HS-5 (cell line): ENCODE measurements at places on chromosomes 4 and X.

GRCh38 chrX:42857766-42858165 lies 79.8 kb upstream of the PPP1R2C start:
- no peak for DNase-seq

GRCh38 chr4:153934688-153935017 lies 145.8 kb upstream of the SFRP2 start:
- no peak for DNase-seq

GRCh38 chrX:23317799-23318724 lies 16.6 kb upstream of the PTCHD1 start:
- DNase-seq = no peak

DNA sequence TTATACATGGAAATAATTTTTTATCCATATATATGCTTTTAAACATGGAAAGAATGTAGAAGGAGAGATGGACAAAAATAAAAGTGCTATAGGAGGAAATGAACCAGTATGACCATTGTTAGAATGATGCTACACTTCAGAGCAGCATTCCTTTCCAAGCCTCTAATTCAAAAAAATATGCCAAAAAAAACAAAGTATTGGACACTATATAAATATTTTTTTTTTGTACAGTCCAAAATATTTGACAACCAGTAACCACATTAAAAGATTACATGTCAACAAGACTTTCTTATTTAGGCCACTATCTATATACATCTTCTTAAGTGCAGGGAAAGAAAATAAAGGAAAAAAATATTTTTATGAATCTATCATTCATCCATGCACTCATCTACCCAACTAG lies 198.6 kb downstream of the LRBA start:
- no peak for DNase-seq

GRCh38 chr4:3213106-3213425 lies 35.9 kb upstream of the MSANTD1 start:
- DNase-seq = no peak

GRCh38 chr4:44320833-44321232 lies 127.8 kb downstream of the KCTD8 start:
- no peak for DNase-seq

DNA sequence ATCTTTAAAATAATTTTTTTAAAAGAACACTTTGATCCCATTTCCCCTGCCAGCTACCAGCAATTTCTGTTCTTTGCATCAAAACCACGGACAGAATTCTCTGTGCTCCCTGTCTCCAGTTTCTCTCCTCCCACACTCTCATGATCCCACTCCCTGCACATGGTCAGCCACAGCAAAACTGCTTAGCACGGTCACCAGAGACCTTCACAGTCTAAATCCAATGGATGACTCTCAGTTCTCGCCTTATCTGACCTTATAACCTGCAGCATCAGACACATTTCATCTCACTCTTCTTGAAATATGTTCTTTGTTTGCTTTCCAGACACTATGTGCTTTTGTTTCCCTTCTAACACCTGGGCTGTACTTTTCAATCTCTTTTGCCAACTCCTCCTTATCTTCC lies 131.5 kb downstream of the NR3C2 start:
- no peak for DNase-seq

DNA sequence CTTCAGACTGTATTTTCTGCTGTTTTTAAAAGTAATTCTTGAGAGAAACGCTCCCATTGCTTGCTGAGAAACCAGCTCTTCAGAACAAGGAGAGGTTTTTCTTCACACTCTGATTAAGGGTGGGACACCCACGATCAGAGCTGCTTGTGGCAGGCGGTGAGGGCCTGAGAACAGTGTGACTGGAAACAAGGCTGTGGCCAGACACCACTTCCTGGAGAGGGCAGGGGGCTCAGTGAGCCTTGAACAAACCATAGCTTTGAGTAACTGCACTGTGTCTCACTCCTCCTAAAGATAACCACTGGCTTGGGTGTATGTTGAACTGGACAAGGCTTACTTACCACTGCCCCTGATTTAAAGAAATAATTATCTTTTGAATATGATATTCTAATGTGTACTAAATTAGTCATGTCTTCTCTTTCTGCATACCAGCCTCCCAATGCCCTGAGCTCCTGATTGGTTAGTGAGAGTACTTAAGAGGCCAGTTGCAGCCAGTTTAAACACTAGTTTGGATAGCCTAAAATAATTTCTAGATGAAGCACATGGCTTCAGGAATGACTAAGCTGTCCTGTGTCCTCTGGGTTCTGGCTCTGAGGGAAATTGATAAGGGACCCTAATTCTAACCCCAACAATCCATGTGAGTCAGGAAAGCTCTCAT lies 3.7 kb upstream of the GPR82 start:
- DNase-seq = no peak

GRCh38 chr4:70613306-70614183 lies 15.0 kb upstream of the ENAM start:
- no peak for DNase-seq

GRCh38 chrX:110853610-110854009 lies 58.0 kb upstream of the CHRDL1 start:
- no peak for DNase-seq

GRCh38 chr4:6183740-6184139 lies 16.6 kb downstream of the JAKMIP1 start:
- no peak for DNase-seq

DNA sequence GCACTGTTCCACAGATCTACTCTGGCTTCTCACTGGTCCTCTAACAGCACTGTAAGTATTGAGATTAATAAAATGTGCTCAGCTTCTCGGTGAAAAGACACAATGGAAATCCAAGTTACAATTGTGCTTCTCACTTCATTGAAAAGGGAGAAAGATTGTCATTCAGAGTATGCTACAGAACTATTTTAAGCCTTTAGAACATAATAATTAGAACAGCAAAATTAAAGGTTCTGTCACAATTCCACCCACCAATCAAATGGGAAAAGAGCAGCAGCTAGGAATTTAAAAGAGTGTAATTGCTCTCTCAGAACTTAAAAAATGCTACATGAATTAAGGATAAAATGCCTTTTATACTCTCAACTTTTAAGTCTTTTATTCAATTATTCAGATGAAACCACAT lies 329.4 kb downstream of the ANK2 start:
- DNase-seq = no peak

DNA sequence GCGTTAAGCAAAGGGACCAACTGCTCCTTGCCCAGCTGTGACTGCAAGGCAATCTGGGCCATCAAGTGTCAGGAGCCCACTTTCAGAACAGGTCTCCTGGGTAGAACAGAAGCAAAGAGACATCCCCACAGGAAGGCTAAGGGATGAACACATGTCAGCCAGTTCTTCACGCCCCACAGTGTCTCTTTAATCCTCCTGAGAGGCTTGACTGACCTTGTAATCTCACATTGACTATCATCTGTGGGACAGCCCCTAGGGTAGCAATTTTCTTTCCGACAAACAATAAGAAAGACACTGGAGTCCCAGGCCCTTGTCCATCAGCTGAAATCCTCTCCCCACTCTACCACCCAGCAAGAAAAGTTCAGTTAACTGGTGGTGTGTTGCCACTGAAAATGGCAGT lies 1.0 kb downstream of the CHRDL1 start:
- DNase-seq = no peak

GRCh38 chrX:30147996-30148643 lies 67.2 kb upstream of the MAGEB2 start:
- no peak for DNase-seq

DNA sequence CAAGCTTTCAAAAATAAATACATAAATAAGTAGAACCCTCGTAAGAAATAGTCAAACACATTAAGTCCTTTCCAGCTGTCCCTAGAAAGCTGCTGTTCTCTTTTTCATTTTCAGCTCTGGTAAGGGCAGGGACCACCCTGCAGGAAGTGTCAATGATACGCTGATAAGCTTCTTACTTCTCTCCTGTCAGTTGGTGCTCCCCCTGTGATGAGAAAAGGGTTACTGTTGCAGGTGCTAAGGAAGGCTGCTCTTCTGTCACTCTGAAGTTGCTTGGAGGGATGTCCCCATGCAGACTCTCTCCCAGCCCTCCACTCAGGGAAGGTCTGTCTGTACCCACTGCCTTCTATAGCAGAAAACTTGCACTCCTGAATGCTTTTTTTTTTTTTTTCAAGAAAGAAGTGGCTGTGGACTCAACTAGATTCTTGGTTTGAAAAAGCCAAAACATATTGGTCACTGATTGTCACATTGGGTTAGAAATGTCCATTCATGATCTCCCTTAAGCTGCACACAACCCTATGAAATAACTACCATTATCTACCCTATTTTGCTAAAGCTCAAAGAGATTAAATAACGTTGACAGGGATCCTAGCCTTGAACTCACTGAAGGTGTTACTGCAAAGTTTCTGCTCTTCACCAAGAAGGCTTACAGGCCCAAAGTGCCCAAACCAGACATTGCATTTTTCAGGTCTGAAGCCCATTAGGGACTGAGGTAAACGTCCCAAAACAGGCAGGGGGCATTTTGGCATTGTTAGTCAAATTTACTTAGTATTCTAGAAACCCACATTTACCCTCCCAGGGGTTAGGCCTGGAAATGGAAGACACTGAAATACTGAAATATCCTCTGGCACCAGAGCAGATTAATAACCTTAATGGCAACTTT lies 1.2 kb downstream of the CXCL3 start:
- DNase-seq = no peak

DNA sequence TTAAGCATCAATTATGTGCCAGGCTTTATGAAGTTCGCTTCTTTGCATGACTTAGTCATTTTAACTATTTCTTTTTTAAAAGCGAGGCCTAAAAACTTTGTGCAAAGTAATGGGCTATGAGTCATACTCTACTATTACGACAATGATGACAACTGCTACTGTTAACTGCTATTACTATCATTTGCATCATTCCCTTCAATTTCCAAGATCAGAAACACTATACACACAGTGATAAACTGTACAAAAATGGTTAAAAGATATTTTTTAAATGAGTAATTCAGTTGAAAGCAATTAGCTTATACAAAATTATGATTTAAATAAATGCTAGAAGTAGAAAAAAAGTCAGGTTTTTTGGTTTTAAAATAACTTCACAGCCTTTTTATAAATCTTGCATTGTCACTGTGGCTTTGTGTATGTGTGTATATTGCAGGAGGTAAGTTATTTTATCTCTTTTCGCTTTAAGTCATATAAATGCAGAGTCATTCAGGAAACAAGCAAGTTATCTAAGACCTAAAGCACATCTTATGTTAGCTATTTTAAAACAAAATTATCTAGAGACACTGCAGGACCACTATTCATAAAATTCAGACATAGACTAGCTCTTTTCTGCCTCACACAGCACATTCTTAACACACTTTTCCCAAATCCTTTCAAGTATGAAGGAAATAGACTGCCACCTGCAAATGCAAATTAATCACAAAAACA lies 18.5 kb upstream of the CXCL3 start:
- peak; percentile 83 for DNase-seq

GRCh38 chr4:98176531-98176930 lies 33.3 kb upstream of the STPG2 start:
- no peak for DNase-seq

DNA sequence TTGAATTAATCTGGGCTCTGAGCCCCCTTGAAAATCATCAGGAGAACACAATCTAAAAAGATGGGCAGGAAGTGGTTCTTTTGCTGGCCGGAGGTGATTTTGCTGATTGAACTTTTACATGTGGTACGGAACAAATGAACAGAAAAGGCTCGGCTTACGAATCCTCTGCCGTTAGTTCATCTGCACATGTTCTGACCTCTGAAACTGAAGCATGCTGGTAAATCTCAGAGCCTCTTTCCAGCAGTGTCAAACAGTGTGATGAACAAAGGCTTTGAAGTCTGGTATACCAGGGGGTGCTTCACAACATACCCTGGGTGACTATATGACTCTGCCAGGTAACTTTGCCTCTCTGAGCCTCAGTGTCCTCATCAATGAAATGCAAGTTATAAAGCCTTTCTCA lies 194.2 kb upstream of the C1QTNF7 start:
- no peak for DNase-seq

GRCh38 chrX:68918202-68918601 lies 89.4 kb downstream of the EFNB1 start:
- DNase-seq = no peak

DNA sequence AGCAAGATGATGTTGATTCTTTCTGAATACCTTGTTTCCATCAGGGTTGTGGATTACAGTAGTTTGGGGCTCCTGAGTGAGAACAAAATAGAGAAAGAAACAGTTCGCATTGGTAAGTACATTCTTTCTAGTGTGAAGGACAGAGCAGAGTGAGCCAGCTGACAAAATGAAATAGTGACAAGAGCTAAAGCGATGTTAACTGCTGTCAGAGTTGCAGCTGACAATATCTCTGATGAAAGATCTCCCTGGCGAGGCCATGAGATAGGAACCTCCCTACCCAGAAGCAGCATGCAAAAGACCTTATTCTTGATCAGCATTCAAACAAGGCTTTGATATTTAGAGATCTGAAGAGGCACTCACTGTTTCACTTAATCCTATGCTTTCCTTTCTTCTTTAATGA lies 258.6 kb downstream of the CAMK2D start:
- DNase-seq = no peak

DNA sequence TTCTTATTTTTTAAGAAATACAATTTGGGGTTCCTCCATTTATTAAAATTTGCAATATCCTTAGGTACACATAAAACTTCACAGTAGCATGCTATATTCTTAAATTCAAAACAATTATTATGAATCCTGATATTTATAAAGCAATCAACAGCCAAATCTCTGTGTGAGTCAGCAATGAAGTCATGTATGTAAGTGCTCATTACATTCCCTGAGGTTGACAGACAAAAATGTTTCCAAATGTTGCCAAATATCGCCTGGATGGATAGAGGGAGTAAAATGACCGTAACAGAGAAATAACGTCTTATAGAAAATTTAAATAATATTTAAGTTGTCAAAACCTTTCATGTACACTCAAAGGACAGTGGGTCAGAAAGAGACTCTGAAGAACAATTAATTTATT lies 220.0 kb downstream of the PCDH18 start:
- no peak for DNase-seq
